Fibroblast of skin of back (primary cell): ENCODE measurements at places on chromosomes 2 and 18.

DNA sequence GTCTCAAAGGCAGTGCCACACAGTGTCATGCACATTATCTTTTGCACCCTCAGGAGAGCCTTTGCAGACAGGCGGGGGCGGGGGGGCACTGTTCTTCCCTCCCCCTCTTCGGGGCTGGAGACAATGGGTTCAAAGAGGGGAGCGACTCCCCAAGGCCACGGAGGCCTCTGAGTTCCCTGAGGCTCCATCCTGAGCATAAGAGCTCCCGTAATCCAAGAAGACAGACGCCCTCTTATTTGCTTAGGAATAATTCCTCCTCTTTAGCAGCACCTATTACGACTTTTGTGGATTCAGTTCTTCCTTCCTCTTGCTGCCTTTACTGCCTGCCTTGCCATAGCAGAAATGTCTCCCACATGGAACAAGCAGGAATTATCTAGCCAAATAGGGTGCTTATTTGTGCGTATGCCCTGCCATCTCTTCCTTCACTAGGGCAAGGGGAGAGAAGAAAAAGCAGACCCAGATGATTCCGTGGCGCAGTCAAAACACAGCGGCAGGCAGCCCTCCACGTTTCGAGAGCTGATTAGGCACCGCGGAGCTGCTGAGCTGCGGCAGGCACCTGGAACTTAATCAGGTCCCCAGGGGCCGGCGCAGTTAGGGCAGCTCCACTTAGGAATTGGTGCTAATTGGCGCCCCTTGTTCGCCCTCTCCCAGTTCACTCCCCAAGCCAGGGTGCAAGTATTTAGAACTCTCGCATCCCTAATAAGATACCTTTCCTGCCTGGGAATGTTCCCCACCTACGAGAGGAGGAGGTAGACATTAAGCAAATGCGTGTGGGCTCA lies 233.4 kb upstream of the MYT1L start:
- DNase-seq = no peak

- no peak for DNase-seq
Observed at GRCh38 chr2:104702031-104702850, 151.7 kb upstream of the POU3F3 start.

- DNase-seq = no peak
Observed at GRCh38 chr2:140994856-140995255, 1136.0 kb downstream of the LRP1B start.

DNA sequence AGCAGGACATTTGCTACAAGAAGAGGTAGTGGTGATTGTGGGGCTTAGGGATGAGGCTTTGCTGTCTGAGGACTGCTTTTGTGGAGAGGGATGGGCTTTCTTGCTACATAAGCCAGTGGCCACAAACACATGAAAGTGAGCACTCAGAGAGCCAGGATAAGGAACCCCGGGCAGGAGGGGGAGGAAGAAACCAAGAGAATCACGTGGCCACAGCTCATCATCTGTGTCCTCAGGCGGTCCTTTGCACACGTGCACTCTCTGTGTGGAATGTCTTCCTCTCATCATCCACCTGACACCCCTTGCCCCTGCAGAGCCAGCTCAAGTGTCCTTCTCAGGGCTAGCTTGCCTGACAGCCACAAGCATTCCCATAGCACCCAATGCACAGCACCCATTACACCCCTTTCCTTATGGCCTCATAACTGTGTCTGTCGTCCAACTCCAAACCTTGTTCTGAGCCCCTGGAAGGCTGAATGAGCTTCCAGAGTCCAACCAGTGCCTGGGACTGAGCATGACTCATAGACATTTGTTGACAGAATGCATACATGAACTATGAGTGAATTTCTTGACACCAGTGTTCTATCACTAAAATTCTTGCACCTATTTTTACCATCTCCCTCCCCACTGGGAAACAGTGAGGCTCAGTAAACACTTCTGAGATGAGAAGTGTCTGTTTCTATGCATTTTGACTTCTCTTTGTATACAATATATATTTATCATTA lies 398.3 kb downstream of the ALK start:
- DNase-seq = peak; percentile 94

DNA sequence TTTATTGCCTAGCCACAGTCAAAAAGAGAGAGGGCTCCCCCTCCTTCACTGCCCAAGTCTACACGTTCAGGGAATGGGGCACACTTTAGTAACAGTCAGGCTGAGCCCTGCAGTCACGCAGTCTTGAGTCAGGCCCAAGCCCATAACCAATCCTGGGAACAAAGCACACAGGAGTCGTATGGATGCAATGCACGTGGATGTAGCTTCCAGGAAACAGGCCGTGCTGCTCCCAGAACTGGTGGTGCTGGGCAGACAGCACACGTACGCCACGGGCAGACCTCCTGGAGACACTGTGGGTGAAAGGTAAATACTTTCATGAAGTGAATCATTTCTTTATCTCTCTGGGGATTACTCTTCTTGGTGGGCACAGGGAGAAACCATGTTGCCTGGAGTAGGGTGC lies 30.0 kb upstream of the MBP start:
- DNase-seq = no peak

- DNase-seq = no peak
Observed at GRCh38 chr18:63999871-64000270, 30.0 kb downstream of the SERPINB8 start.

DNA sequence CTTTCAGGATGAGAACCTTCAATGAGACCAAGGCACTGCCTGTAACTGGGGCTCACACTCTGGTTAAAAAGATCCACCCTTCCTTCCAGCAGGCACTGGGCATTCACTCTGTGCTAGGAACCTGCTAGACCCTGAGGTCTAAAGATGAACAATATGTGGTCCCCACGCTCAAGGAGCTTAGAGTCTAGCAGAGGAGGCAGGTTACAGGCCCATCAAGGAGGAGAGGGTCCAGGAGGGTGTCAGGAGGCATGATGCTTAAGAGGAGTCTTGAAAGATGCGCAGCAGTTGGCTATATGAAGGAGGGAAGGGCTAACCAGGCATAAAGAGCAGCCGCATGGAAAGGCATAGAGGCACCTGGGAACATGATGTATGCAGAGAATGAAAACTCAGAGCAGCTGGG lies 4.5 kb downstream of the ANKRD53 start:
- DNase-seq = no peak

DNA sequence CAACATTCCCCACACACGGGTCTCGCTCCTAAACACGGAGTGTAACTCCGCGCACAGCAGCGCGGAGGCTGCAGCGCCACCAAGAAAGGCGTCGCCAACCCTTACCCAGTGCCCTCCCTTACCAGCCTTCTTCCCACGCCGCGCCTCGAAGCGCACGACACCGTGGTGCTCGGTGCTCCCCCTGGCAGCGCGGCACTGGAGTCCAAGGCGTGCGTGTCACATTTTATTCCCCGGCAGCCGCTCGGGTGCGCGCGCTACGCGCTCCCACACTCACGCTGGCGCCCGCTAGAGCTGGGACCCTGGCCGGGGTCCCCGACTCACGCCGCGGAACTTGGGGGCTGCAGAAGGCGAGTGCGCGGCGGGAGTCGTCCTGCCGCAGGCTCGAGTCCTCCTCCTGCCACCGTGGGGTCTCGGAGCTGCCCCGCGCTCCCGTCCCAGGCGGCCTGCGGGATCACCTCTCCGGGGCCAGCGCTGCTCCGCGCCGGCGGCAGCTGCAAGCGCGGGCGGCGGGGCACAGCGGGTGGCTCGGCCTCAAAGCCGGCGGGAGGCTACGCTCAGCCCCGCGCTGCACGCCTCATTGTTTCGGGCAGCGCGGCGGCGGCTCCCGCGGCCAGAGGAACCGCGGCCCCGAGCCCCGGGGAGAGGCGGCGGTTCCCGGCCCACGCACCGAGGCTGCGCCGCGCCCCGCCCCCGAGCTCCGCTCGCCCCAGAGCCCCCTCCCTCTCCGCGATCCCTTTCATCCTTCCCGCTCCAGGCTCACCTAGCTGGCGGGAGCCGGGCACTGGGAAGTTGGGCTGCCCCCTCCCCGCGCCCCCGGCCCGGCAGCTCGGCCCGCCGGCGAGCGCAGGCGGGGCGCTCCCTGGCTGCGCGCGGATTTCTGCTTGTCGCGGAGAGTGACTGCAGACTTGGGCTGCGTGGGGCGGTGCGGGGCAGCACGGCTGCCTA lies at the start of gene ST6GAL2:
ST6GAL2 (minus strand) TSS at position 197 of the 945 bp plus-strand sequence. CDS start 42,190 bp downstream, outside the sequence.
- DNase-seq = peak; percentile 56

GRCh38 chr2:151192681-151193080 lies 69.0 kb downstream of the RBM43 start:
- DNase-seq = no peak

- no peak for DNase-seq
Observed at GRCh38 chr2:238158018-238158508, 707 bp upstream of the ERFE start.

DNA sequence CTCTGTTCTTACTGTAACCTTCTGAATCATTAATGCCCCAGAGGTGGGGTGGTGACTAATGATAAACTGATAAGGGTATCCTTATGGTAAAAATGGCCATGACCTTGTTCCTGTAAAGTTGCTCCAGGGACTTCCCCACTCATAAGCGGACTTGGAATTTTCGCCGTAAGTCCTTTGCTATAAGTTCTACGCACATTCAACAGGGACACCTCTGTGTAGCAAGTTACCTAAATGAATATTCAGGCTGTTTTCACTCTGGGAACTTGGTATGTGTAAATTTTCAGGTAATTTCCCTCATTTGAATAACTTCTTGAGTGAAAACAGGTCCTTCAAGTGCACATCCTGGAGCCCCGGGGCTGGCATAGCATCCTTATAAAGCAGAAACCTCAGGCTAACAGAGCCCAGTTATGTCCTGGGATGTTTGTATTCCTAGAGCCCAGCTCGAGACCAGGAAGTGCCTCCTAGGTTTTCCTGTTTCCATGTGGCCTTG lies 9.4 kb upstream of the AGFG1 start:
- DNase-seq = no peak

GRCh38 chr18:75208836-75209128 lies 157 bp downstream of the PTGR3 start:
- no peak for DNase-seq

DNA sequence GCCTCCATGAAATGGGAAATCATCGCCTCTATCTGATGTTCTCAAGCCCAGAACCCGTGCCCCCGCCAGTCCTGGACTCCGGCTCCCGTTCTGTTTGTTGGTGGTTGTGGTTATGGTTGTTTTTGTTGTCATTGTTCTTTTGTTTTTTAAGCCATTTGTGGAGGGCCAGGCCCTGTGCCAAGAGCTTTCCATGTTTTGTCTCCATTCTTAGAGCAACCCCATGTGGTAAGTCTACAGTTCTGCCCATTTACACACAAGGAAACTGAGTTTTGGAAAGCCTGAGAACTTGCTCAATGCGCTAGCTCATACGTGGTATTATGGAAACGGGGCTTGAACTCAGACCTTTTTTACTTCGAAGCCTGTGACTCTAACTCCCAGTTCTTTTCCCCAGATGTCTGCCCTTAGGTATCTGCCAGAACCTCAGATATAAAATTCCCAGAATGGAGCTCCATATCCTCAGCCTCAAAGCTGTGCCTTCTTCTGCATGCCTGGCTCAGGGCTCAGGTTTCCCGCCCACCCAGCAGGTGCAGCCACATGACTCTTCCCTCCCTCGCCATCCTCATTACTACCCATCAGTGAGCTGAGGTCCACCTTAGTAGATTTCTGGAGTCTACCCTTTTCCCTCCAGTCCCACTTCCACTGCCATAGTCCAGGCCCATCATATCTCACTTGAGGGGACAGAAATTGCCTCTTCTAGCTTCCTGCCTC lies 194.1 kb downstream of the KLHL29 start:
- DNase-seq = no peak

DNA sequence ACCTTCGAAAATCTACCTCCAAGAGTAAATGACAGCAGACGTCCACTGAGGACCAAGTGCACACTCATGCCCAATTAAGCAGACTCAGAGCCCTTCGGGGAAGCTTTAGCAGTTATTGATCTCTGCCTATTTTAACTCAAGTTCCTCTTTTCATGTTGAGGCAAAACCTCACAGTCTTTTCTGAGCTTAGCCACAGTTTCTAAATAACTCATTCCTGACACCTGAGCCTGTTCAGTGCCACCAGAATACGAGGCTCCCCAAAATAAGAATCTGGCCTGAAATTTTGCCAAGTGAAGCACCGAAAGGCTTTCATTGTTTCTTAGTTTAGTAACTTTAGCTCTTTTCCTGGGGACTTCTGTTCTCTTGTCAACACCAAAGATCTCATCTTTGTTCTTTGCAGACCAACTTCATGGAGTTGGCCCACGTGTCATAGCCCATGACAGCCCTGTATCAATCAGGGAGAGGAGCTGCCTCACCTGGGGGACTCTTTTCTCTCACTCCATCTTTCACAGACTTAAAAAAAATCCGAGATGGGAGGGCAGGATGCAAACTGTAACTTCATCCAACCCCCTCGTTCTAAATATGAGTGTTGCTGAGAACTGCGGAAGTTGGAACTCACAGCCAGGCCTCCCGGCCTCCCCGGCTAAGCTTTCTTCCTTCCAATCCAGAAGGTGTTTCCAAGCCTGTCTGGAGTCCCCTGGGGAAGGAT lies 22.2 kb downstream of the INPP5D start:
- DNase-seq = no peak

- DNase-seq = peak; percentile 34
Observed at GRCh38 chr2:61177727-61178549, 15.9 kb downstream of the C2orf74 start.

- DNase-seq = no peak
Observed at GRCh38 chr18:21327101-21327500, 85.1 kb downstream of the GREB1L start.

GRCh38 chr2:110838657-110839384 lies 106.4 kb downstream of the ACOXL start:
- DNase-seq = no peak

DNA sequence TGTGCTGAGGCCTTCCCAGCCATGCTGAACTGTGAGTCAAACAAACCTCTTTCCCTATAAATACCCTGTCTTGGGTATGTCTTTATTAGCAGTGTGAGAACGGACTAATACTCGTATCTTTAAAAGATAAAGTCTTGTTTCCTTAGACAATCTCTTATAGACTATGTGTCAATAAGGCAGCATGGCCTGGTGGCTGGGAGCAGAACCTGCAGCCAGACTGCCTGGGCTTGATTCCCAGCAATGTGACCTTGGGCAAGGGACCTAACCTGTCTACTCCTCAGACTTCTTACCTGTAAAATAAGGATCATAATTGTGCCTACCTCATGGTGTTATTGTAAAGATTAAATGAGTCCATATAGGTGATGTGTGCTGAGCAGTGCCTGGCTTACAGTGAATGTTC lies 198.7 kb downstream of the CDH20 start:
- no peak for DNase-seq

GRCh38 chr2:224940618-224941017 lies 101.7 kb downstream of the DOCK10 start:
- no peak for DNase-seq

DNA sequence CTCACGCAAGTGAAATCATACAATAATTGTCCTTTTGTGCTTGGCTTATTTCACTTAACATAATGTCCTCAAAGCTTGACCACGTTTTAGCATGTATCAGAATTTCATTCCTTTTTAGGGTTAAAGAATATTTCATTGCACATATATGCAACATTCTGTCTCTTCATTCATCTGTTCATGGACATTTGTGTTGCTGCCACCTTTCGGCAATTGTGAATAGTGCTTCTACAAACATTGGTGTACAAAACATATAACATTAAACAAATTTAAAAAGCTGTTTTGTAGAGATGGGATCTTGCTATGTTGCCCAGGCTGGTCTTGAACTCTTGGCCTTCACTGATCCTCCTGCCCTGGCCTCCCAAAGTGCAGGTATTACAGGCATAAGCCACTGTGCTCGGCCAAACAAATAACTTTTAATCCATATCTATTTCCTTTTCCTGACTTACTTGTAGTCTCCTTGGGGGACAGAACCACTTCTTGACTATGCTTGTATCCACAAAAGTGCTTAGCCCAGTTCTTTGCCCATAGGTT lies 209.3 kb downstream of the SLC4A3 start:
- DNase-seq = peak; percentile 30
